GM04503 (cell line): ENCODE measurements at places on chromosomes 4 and X.

DNA sequence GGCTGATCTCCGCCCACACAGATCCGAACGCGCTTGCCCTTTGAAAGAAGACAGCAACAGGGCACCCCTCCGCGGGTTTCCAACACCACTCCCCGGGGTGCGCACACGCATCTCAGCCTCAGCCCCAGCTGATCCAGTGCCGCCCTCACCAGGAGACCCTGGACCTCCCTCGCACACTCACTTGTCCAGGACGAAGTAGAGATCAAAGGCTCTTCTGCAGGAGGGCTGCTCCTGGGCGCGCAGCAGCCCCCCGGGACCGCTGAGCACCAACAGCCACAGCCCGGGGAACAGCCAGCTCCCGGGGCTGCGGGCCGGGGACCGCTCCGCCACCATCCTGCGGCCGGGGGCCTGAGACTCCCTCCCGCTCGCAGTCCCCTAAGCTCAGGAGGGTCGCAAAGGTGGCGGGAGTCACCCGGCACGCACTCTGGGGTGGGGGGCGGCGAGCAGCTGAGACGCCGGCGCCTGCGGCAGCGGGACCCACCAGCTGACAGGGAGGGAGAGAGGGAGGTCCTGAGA, 743 bp downstream of the ANTXR2 start:
- no peak for DNase-seq

GRCh38 chrX:117910216-117910615, 206.4 kb downstream of the KLHL13 start:
- no peak for DNase-seq

- DNase-seq: peak; percentile 20
These were observed 105.7 kb upstream of the PDLIM3 start for GRCh38 chr4:185640811-185641675.

DNA sequence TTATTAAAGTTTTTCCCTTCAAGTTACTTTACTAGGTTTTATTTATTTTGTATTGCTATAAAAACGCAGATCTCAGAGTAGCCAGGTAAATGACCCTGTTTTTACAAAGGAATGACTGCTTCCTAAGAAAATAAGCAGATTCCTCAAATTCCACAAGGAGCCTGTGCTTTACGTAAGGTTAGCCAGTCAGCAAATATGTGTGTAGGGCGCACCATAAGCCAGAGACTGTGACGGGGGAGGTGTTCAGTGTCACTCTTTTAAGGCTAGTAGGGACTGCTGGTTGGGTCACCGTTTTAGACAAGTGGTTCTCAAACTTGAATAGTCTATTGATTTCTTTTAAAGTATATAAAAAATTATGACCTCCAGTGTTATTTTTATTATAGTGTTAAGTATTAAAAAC, 119.9 kb downstream of the ANK2 start:
- DNase-seq: no peak

- DNase-seq: no peak
These were observed 10.5 kb upstream of the EIF4E start for GRCh38 chr4:98939438-98939837.

GRCh38 chrX:19883878-19884277, 3.5 kb downstream of the SH3KBP1 start:
- no peak for DNase-seq

- DNase-seq: no peak
These were observed 1328.7 kb downstream of the ADGRL3 start for GRCh38 chr4:62528874-62529273.

DNA sequence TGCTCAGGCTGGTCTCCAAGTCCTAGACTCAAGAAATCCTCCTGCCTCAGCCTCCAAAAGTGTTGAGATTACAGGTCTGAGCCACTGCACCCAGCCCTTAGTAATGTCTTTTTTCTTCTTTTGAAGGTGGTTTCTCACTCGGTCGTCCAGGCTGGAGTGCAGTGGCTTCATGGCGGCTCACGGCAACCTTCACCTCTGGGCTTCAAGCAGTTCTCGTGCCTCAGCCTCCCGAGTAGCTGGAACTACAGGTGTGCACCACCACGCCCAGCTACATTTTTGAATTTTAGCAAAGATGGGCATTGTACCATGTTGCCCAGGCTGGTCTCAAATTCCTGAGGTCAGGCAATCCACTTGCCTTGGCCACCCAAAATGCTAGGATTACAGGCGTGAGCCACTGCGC, 32.3 kb upstream of the ASMTL start:
- no peak for DNase-seq

DNA sequence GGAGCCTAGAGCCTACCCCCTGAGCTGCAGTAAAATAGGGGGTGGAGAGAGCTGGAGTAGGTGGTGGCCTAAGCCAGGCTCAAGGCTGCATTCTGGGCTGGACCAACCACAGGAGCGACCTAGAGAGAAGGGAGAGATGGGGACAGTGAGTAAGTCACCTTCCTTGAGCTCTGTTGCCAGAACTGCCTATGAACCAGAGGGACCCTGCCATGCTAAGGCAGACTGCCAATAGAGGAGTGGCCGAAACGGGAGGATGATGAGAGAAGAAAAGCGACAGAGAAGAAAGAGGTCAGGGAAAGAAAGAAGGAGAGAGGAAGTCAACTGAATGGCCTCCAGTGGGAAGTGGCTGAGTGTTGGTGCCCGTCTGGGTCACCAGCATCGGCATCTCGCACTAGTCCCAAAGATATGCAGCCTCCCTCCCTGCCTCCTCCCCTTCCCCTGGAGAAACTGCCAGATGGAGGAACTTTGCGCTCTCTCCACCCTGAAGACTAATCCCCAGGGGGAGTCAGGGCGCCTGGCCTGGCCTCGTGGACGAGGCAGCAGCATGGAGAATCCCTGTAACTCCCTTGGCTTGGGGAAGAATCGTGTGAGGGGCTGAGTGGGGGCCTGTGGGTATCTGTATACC, 28.8 kb downstream of the ELF4 start:
- DNase-seq: no peak

DNA sequence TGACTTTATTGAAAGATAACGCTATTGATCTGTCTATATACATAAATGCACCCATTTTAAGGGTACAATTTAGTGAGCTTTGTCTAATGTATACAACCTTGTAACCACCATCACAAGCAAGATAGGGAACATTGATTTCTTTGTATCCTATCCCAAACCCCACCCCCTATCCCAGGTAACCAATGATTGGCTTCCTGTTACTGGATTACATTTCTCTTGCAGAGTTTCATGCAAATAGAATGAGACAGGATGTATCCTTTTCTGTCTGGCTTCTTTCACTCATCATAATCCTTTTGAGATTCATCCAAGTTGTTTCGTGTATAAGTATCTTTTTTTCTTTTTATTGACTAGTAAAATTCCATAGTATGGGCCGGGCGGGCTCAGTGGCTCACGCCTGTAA, 1.6 kb upstream of the GRIPAP1 start:
- no peak for DNase-seq

DNA sequence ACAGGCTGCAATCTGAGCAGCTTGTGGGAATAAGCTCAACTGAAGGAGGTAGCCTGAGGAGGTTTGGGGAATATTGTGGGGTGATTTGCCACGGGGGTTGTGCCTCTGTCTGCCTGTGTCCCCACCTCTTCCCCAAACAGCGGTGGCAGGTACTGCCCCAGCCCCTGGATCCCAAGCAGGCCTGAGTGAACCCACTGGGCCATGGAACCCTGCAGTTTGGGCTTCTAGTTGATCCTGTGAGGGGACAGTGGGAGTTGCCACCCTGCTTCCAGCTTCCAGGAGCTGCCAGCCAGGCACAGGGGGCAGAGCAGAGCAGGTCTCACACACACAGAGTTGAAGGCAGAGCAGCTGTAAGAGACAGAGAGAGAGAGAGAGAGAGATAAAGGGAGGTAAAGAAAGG, 97.4 kb downstream of the PJA1 start:
- no peak for DNase-seq

DNA sequence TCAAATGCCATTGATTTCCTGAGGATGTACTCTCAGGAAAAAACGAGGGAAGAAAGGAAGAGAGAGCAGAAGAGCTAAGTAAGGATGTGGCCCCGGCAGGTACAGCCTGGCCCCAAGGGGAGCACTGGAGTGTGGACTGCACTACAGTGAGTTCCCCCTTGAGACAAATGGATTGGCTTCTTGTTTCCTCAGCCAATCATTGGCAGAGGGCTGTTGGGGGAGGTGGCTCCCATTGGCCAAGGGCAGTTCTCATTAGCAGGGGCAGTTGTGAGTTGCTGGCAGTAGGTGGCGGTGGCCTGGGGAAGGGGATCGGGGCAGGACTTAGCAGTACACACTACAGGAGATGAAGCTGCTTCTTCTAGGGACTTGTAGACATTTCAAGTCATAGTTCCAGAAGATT, 24.1 kb upstream of the OCIAD2 start:
- no peak for DNase-seq

- no peak for DNase-seq
These were observed 909 bp downstream of the RTL5 start for GRCh38 chrX:72130762-72131250.

- no peak for DNase-seq
These were observed at the start of gene SH3D19 for GRCh38 chr4:151325111-151325948. TSS of gene SH3D19 (minus strand) at chr4:151325605. CDS start at chr4:151325352, 253 bp downstream.

DNA sequence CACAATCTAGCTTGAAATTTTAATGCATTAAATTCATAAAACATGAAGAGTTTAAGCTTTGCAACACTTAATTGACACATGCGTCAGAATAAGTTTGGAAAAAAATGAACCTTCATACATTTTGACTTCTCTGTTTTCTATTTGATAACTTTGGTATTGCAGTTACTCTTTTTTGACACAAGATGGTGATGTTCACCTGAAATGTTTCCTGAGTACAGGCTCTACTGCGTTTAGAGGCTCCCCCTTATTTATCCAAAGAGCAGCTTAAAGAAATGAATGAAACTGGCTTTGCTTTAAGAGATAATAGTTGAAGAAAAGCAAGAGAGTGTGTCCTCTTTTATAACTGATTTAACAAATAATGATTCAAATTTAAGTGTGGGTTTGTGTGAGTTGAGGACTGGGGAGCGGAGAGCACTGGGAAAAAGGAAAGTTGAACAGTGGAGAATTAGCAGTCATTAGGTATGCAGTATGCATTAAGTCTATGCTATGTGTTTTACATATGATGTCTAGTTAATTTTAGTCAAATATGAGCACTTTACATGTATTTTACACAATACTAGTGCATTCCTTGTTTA, 180.6 kb upstream of the NUDT6 start:
- no peak for DNase-seq

GRCh38 chrX:98067611-98068010, 1183.9 kb downstream of the RPA4 start:
- peak; percentile 27 for DNase-seq
